LNCaP clone FGC (cell line): ENCODE measurements at places on chromosomes 7 and 10.

- no peak for DNase-seq
Measured at GRCh38 chr10:96457341-96457740, 56.4 kb downstream of the TLL2 start.

DNA sequence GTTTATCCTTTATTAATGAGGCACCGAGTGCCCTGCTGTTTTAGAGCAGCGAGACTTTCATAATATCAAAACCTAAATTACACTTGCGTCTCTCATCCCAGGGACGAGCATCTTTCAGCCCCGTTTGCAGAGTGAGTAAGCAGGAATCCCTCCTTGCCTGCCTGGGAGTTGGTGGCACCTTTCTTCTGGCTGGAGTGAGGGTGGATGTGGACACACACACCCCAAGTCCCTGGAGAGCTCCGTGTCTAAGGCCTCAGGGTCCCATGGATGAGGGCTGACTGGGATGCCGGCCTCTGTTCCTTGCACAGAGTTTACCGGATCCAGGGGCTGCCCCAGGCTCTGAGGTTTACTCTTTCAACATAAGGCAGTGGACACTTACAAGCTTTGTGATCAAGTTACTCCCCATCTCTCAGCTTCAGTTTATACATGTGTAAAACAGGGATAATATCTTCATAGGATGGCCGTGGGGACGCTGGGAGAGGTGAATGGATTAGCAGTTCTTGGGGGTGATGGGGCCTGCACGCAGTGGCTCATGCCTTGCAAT is 24.5 kb downstream of the POLL start:
- no peak for DNase-seq

- DNase-seq, result no peak
Measured at GRCh38 chr7:125618516-125618915, 688.9 kb upstream of the POT1 start.

DNA sequence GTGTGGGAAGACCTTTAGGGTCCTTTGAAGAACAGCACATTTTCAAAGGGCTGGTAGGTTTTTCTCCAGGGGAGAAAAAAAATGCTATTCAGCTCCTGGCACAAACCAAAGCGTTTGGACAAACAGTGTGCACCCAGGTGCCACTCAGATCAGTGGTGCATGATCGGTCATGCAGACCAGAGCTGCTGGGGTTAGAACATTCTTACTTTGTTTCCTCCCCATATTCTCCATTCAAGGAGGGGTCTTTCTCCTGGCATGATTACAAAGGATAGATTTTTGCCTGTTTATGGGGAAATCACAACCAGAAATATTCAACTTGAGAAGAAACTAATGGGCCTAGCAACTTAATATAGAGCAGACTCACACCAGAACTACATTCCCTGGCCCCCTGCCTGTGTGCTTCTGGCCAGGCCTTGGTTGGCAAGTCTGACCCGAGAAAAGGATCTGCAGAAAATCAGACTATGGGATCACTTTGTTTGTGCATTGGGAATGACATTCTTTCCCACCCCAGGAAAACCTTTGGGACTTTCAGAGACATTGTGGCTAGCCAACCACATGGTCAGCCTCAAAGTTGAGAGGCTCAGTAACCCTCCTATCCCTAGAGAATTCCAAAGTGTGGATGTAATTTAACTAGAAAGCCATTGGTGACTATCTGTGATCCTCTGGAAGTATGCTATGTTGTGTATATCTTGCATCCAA is 82.3 kb upstream of the FGL2 start:
- no peak for DNase-seq

GRCh38 chr7:149329766-149330334 is 67.9 kb downstream of the ZNF783 start:
- no peak for DNase-seq

DNA sequence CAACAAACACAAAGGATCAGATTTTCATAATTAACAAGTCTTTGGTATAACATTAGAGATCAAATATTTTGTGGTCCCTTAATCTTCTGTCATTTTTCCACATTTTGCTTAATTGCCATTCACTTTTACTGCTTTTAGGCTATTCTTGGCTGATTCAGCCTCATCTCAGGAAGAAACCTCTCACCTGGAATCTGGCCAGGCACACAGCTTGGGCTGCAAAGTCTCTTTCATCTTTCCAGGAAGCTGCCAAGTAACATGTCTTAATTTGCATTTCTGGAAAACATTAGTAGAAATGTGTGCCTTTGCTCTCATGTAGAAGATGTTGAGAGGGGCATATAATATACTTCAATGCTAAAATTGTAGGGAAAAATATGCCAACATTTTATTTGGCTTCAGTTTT is 174.2 kb upstream of the STEAP4 start:
- no peak for DNase-seq

DNA sequence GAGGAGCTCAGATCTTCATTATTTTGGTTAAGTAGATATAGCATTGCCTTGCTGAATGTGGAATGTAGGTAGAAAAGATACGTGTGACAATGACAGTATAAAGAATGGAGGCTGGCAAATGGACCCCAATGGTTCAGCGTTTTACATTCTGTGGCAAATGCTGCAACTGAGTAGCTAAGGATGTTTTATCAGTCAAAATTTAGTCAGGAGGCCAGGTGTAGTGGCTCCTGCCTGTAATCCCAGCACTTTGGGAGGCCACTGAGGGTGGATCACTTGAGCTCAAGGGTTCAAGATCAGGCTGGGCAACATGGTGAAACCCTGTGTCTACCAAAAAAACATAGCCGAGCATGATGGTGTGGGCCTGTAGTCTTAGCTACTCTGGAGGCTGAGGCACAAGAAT is 120.5 kb upstream of the GHITM start:
- no peak for DNase-seq

DNA sequence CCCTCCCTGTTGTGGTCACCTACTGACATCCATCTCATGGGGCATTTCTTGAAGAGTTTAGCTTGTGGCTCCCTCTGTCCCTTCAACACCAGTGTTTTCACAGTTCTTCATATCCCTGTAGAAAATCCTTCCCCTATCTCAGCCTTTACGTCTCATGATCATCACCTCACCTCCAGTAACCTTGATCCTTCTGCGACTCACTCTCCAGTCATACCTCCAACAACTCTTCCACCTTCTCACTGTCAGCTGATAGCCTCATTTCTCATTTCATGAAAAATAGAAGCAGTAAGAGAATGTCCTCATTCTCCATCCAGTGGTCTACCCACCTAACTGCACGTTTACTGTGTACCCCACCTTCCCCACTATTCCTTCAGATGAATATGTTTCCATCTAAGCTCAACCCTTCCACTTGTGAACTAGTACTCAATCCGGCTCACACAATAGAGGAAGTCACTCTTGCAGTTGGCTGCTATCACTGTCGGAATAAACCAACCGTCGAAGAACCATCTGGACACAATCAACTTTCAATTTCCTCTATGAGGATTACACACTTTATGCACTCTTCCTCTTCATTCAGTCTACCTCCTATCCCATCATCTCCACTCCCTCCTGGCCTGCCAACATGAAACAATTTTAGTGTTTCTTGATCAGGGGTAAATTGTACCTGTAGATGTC is 256.0 kb downstream of the AHR start:
- no peak for DNase-seq

- DNase-seq, result no peak
Measured at GRCh38 chr7:108118959-108119358, 11.2 kb downstream of the LAMB4 start.

- no peak for DNase-seq
Measured at GRCh38 chr10:83633547-83633946, 505.8 kb upstream of the GHITM start.

DNA sequence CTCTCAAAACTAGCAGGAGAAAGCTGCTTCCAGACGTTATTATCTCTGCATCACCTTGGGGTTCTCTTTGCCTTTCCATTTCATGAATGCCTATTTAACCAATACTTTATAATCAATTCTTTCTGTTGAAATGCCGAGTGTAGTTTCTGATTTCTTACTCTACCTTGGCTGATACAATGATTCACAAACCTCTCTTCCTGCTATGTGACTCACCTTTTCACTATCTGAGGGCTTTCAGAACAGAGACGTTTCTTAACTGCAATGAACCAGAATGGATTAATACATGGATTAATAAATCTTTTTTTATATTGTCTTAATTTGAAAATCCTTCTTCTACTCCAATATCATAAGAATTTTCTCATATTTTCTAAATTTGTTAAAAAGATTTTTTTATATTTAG is 46.4 kb upstream of the ZNF746 start:
- DNase-seq, result no peak

DNA sequence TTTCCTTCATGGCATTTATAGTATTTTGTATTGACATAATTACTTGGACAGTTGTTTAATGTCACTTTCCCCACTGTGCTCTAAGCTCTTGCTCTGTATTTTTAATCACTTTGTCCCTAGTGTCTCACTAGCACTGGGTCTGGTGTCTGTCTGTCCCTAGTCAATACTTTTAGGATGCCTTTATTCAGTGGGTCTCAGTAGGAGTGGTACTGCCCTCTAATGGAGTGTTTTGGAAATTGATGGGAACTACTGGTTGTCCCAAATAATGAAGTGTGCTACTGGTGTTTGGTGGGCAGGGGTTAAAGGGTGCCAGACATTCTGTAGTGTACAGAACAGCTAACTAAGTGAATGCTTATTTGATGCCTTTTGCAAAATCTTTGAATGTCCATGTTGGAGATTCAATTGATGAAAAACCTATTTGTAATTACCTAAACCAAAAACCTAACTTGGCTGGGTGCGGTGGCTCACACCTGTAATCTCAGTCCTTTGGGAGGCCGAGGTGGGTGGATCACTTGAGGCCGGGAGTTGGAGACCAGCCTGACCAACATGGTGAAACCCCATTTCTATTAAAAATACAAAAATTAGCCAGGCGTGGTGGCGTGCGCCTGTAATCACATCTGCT is 33.3 kb downstream of the CDK14 start:
- no peak for DNase-seq

GRCh38 chr10:67770537-67770936 is 67.5 kb downstream of the DNAJC12 start:
- DNase-seq, result no peak

DNA sequence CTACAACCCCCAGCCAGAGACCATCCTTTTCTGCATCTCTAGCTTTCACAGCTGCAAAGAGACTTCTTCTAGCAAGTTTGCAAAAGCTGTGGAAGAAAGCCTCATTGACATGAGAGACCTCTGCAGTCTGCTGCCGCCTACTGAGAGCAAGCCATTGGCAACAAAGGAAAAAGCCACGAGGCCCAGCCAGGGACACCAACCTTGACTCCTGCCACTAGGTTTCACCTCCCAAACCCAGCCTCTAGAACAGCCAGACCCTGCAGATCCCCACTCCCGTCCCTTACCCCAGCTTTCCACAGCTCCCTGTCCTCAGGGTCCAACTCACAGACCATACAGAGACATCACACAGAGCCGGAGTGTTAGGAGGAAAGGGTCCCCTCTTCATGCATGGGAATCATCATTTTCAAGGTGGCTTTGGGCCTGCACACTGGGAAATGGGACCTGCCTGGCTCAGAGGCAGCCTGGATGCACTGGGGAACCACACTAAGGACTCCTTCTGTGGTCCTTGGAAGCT is 14.6 kb upstream of the C10orf53 start:
- no peak for DNase-seq

- DNase-seq, result no peak
Measured at GRCh38 chr7:121271916-121272315, 56.9 kb upstream of the WNT16 start.

DNA sequence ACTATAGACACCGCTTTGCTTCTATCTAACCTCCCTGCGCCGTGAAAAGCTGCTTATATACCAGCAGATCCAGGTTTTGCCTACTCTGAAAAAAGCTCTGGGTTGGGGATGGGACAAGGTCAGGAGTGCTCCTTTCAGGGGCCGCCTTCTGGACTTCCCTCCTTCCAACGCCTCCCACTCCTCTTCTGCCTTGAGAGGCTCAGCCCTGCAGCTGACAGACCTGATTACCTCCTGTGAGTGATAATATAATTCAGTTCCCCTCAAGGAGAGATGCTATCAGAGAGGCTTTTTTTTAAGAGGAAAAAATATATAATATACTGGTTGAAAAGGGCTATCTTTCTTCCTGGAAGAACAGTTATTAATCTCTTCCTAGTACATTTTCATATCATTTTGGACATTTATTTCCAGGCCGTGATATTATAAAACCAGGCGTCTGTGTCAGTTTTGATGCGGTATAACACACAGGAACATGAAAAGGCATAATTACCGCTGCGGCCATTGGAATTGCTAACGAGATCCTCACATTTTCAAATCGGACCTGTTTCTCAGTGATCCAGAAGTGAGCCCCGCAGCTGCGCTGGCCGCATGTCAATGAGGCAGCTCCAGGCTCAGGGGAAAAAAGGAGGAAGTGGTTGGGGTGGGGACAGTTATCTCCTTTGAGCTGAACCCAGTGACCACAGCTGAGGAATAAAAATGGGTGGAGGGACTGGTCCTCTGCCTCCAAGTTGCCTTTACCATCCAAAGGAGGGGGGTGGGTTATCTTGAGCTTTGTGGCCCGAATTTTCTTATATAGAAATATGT is 457.1 kb downstream of the TYW1 start:
- DNase-seq, result no peak

- no peak for DNase-seq
Measured at GRCh38 chr10:25761937-25762336, 172.1 kb upstream of the MYO3A start.

GRCh38 chr7:17854261-17855047 is 85.8 kb downstream of the SNX13 start:
- DNase-seq, result no peak

DNA sequence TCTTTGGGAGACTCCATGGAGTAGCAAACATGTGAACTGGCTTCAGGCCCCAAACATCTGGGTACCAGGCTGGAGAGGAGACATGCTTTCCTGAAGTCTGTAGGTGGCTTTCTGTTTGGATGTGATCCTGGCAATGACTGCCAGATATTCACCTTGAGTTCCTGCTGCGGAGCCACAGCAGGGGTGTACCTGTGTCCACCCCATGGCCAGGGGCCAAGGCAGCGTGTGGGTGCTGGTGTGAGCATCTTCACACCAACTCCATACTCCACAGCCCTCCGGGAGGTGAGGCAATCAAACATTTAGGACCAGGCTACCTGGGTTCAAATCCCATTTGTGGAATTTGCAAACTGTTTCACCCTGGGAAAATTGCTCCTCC is 113.0 kb downstream of the ADCY1 start:
- no peak for DNase-seq

- DNase-seq, result no peak
Measured at GRCh38 chr10:107701943-107702342, 537.4 kb upstream of the SORCS1 start.

DNA sequence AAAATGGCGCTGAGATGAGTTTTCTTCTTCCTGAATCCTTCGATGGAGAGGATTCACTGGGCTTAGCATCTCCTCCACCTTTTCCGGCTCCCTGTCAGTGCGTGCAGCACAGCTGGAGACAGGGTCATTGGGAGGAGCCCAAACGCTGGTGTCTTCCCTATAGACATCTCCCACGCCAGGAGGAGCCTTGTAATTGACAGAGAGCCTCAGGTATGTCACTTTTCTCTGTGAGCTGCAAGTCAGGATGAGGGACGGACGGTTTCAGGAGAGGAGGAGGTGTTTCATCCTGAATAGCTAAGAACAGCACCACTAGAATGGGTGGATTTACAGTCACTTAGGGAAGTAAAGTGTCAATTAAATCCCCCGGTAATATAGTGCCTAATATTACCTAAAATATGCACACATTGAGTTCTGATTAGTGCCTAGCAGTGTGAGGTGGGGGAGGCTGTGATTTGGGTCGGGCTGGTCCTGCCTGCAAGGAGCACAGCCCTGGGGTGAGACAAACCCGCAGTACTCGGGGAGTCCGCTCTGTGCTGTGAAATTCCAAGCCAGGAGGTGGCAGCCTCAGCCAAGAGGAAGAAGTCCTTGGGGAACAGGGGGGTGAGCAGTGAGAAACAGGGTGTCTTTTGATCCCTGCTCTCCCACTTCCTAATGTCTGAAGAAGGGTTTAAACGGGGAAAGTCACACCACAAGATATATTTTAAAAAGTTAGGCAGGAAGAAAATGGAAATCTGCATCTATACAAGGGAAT is 28.2 kb downstream of the IL15RA start:
- DNase-seq, result no peak

GRCh38 chr10:102240467-102241031 is 763 bp downstream of the PITX3 start:
- no peak for DNase-seq
